ENCODE measurements at places on chromosomes 1 and 21.

- no peak for DNase-seq
Observed at GRCh38 chr1:224641030-224641429, 24.9 kb downstream of the CNIH3 start.

- DNase-seq = no peak
Observed at GRCh38 chr1:37616330-37616729, 18.4 kb downstream of the RSPO1 start.

- DNase-seq = no peak
Observed at GRCh38 chr1:167681451-167682098, 40.2 kb upstream of the MPZL1 start.

DNA sequence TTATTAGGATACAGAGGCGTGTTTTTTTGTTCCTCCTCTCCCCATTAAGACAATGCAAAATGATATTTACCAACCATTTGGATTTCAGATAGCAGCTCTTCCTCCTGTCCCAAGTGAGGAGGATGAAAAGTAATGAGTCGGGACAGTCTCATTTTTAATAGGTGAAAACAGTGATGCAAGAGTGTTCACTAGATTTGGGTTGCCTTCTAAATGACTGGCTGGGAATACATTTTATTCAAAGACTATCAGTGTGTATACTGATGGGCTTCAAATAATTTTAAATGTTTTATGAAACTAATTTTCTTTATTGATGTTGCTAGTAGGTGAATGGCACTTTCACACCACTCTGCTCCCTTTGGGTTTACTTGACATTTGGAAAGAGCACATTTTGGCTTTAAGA is 2.1 kb downstream of the RCOR3 start:
- no peak for DNase-seq

GRCh38 chr1:12434174-12434573 is 183.8 kb downstream of the DHRS3 start:
- peak; percentile 69 for DNase-seq

GRCh38 chr1:165036403-165036802 is 320.1 kb downstream of the LMX1A start:
- no peak for DNase-seq

- DNase-seq = no peak
Observed at GRCh38 chr1:88061492-88062177, 622.4 kb upstream of the PKN2 start.

DNA sequence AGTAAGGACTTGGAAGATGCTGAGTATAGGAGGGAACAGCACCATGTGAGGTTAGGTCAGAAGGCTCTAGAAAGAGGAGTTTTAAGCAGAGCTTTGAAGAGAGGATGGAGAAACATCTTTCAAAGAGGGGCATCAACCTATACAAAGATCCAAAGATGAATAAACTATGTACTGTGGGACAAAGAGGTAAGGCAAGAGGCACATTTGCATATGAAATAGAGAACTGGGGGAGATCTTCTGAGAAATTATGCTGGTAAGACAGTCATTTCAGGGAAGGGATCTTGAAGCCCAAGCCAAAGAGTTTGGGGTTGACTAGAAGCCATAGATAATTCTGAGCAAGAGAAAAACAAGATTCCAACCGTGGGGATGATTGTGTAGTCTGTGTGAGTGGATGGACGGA is 70.0 kb downstream of the LGR6 start:
- no peak for DNase-seq

GRCh38 chr1:33072707-33073106 is 8.2 kb upstream of the AZIN2 start:
- DNase-seq = no peak

DNA sequence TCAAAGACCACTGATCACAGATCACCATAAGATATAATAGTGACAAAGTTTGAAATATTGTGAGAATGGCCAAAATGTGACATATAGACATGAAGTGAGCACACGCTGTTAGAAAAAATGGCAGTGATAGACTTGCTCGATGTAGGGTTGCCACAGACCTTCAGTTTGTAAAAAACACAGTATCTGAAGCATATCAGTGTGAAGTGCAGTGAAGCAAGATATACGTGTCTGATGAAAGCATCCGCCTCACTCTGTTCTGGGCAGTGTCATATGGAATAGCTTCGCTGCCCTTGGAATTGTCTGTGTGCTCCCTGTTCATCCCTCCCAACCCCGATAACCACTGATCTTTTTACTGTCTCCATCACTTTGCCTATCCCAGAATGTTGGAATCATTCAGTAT is 50.7 kb downstream of the GALNT2 start:
- no peak for DNase-seq

GRCh38 chr21:37028570-37028969 is 22.1 kb downstream of the RIPPLY3 start:
- DNase-seq = no peak

DNA sequence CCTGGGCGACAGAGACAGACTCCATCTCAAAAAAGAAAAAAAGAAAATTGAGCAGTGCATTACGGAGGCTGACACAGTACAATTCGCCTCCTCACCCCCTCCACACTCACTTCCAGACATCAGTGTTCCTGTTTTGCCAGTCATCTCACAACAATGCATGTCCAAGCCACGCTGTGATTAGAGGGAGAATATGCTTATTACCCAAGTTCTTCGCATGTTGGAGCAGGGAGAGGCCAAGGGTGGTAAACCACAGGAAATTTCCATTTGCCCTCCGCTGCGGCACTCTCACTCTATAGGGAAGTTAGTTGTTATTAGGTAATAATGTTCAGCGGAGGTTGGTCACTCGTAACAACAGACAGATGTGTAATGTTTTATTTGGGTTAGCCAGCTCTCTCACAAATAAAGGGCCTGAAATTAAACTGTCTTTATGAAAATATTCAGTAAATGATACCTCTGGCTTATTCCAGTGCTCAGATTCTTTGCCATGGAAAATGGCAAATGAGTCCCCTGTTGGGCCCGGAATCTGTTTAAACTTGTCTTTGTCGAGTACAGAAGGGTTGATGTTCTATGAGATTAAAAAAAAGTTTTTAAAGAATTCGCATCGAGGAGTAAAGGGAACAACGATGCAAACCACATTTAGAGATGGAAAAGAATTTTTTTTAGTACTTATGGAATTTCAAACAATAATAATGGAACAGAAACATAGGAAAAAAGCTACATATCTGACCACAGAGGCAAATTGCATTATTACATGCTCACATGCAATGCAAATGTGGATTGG is 33.1 kb downstream of the KCNJ15 start:
- no peak for DNase-seq

- DNase-seq = no peak
Observed at GRCh38 chr1:99943223-99943794, 26.5 kb upstream of the SLC35A3 start.

- DNase-seq = no peak
Observed at GRCh38 chr1:157831968-157832626, 9.5 kb downstream of the CD5L start.

- DNase-seq = no peak
Observed at GRCh38 chr1:160267284-160267991, 5.1 kb upstream of the DCAF8 start.

DNA sequence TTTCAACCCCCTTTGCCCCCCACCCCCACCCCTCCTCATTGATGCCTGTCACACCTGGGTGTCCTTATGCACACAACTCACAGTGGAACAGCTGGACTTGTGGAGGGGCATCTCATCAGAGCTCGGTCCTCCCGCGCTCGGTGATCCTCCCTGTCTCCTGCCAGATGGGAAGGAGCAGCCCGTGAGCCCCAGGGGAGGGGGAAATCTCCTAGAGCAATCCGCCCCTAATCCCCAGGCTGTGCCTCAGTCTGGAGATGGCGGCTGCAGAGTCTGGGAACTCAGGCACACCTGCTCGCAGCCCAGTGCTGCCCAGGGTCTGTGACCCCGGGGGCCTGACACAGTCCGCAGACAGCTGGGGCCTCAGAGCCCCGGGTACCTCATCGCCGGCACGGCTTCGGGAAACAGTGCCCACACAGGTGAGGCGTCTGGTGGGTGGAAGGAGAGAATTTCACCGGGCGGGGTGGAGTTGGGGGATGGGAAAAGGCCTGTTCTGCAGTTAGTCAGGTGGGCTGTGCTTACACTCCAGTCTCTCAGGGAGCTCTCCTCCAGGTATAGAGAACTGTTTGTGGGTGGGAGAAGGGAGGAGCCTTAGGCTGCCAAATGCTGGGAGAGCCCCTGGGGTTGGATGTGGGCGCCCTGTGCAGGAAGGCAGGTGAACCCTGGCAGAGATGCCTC is 29.3 kb downstream of the TMCC2 start:
- DNase-seq = no peak

DNA sequence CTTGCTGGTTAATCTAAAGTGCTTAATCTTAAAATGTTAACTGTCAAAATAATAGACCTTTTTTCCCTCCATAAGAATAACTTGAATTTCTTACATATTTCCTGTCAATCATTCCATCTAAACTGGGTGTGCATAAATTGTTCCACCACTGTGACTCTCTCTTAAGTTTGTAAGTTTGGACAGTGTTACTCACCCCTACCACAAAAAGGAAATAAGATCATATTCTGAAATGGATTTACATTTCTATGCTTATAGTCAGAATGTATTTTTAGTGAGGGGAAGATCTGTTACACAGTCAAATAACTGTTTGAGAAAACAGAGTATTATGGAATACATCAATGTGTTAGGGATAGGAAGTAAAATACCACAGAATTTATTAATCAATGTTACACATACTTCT is 109.6 kb upstream of the DPYD start:
- DNase-seq = no peak

DNA sequence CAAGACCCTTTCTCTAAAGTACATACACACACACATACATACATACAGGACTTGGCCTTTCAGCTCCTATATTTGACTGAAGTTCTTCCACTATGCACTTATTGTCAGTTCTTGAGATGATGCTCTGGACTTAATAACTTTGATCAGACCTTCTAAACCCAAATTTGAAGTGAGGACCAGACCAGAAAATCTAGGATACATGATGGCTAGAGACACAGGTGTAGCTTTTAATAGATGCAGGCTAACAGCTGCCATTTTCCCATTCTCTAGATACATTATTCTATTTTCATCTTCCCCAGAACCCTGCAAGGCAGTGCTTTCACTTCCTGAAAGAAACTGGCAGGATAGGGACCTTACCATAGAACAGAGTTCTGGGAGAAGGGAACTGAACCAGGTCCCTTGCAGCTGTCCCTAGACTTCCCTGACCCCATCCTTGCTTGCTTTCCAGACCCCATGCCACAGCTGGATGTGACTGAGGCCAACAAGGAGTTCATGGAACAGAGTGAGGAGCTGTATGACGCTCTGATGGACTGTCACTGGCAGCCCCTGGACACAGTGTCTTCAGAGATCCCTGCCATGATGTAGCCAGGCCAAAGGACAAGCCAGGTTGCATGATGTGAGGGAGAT is 14.9 kb upstream of the RAB42 start:
- no peak for DNase-seq

DNA sequence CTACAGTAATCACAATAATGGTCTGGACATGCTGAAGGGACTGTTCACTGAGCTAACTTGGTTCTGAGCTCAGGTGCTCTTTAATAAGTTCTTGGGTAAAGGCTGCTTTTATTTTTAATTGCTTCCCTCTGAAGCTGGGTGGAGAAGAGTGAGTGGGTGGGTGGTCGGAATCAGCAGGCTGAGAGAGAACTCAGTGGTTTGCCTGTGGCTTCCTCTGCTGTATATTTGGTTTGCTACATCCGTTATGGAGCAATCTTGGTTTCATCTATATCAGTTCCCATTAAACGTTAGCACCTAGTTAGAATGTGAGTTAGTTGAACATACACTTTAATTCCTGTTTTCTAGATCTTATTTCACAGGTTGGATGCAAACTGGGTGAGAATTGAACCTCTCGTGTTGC is 23.3 kb downstream of the CNIH4 start:
- DNase-seq = peak; percentile 39

All from stimulated activated CD8-positive, alpha-beta memory T cell treated with anti-CD3 and anti-CD28 coated beads, Interleukin-15, amount 100 ng/mL, for 48 hours (primary cell).